ELR (cell line): ENCODE measurements at places on chromosomes 13 and 19.

- DNase-seq = peak; percentile 39
Observed at GRCh38 chr19:4660181-4660791, 9.9 kb downstream of the MYDGF start.

DNA sequence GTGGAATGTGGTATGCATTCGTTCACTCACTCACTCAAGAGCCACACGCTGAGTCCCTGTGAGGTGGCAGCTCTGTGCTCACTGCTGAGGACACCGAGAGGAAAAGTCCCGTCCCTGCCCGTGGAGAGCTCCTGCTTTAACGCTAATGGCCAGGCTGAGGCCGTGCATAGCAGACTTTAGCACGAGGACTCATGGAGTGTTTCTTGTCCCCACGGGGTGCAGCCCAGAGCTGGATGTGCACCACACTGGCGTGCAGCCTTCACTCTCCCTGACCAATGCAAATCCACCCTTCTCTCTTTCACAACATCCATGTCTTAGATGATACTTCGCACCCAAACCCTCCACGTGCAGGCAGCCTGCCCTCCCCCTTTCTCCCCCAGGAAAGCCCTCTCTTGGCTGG, 159.6 kb upstream of the ZNF536 start:
- no peak for DNase-seq

DNA sequence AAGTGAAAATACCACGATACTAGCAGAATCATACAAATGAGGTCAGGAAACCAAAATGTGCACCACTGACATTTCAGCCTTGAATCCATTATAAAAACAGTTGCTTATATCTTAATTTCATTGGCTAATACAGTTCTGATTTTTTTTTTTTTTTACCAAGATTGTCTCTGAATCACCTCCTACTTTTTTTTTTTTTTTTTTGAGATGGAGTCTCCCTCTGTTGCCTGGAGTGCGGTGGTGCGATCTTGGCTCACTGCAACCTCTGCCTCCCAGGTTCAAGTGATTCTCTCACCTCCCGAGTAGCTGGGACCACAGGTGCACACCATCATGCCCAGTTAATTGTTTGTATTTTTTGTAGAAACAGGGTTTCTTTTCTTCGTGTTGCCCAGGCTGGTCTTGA, 270.2 kb downstream of the LMO7 start:
- DNase-seq = peak; percentile 15

- DNase-seq = no peak
Observed at GRCh38 chr19:30356951-30357579, 15.1 kb upstream of the ZNF536 start.
